ENCODE measurements at places on chromosomes 1 and 21.
A peak's percentile ranks its signal among the peaks of the same experiment; 100 is the strongest.

DNA sequence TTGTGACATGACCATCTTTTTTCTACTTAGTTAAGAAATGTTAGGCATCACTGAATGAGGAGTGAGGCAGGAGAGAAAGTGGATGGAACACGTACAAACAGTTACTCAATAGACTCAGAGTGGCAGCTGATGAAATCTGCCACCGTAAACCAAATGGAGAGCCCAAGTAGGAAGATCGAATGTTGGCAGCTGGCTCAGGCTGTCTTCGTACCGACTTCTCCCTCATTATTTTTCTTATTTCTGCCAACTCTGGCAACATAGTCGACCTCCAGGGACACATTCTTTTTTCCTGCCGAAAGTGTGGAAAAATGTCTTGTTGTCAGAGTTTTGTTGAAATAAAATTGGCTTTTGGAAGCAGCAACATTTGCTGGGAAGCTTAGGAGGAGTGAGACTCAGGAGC, 143.3 kb downstream of the GREM2 start:
- no peak for DNase-seq

DNA sequence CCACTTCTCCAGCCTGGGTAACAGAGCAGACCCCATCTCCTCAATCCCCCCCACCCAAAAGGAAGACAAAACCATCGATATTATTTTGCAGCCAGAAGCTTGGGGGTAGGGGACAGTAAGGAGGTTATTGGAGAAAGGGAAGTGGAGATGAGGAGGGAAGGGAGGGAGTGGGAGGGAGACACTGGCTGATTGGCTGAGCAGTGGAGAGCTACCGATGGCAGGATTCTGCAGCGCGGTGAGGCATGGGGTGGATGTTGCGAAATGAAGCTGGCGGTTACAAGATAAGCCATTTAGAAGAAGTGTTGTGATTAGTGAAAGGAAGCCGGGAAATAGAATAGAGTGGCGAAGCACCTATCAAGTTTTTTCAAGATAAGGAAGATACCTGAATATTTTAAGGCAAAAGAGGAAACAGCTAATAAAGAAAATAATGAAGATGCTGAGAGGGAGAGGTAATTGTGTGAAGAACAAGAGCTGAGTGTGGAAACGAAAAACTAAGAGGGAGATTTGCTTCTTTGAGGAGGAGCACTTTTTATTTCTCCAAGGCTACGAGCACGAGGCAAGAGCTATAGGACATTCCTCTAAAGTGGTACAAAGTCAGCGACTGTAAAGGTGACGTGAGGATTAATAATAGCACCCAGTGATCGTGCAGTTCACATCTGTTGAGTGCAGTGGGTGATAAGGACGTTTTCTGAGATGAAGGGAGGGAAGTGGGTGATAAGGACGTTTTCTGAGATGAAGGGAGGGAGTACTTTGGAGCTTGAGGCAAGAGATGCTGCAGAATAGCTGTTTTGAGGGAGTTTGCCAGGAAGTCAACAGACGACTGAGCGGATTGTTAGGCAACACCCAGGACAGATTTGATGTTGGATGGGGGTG, 103.2 kb upstream of the KIF26B start:
- no peak for DNase-seq

GRCh38 chr1:48190881-48191280, 31.6 kb upstream of the SLC5A9 start:
- no peak for DNase-seq

- no peak for DNase-seq
Observed at GRCh38 chr1:93919780-93920179, 10.6 kb upstream of the GCLM start.

GRCh38 chr1:96445302-96445701, 276.3 kb upstream of the PTBP2 start:
- DNase-seq, result no peak

- no peak for DNase-seq
Observed at GRCh38 chr1:107365527-107366240, 224.8 kb downstream of the NTNG1 start.

- DNase-seq, result no peak
Observed at GRCh38 chr1:230278376-230278775, 147.8 kb downstream of the PGBD5 start.

DNA sequence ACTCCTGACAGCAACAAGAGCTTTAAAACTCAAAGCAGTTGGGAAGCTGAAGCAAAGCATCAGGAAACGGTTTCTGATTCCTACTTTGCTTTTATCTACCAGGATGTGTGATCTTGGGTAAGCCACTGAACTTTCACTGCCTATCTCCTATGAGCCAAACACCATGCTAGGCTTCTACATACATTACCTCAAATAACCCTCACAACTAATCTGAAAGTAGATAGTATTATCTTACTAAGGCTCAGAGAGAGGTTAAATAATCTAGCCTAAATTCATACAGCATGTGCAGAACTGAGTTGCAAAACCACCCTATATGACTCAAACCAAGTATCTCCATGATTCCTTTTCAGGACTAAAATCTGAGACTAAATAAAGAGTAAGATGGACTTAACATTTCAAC, 83.8 kb downstream of the EVI5 start:
- no peak for DNase-seq

DNA sequence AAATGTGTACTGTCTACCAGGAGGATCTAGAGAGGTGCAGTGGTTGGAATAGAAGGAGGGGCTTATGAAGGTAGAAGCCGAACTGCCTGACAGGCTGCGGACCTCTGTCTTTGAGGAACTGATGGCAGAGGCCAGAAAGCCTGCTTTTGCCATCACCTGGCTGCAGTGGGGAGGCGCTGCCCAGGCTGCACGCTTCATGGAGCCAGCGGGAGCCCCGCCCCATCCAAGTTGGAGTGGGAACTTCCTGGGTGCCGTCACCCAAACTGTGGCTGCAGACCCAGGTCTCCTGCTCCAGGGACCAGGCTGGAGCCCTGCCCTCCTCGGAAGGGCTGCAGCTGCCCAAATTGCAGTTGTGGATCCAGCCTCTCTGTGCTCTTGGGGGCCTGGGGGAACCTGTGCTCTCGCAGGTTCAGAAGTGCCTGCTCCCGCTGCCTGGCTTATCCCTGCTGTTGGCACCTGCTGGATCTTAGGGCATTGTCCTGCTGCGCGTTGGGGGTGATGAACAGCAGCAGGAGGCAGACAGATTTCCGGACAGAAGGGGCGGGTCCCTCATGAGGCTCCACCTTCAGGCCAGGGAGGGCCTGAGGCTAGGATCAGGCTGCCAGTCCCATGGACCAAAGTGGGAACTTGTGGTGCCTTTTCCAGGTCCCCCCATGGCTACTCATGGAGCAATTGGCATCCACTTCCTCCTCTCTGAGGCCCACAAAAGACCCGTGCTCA, 118.0 kb upstream of the PLPPR4 start:
- no peak for DNase-seq

DNA sequence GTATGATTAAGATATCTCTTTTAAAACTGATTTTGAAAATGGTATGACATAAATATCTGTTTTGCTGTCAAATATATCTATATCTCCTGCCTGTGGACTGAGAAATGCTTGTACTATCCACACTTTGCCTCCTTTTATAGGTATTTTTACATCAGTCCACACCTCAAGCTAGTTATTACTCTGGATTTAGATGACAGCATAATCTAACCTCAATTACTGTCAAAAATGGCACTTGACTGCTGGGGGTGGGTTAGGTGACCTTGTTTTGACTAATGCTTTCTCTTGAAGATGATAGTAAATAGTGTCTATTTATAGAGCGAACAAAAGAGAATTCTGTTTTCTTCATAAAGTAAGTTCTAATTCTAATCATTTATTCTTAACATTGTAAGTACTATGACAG, 9.1 kb downstream of the ADGRL2 start:
- DNase-seq, result no peak

- DNase-seq, result no peak
Observed at GRCh38 chr1:98963064-98963758, 41.5 kb downstream of the PLPPR5 start.

DNA sequence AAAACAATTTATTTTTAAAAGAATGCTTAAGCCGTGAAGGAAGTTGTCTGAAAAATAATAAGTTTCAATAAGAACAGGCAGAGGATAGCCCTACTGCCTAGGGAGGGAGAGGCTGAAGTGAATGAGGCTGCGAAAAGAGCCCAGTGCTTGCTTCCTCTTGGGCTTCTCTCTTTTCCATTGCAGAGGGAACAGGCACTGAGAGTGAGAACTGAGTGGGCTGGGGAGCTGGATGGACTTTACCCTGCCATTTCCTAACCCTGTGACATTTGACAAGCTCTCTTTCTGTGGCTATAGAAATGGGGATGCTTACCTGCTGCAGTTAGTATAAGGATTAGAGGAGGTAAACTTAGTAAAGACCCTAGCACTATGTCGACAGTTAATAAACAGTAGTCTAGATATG, 30.0 kb downstream of the TENT5C start:
- DNase-seq, result no peak

- DNase-seq, result no peak
Observed at GRCh38 chr21:25757531-25757930, 22.8 kb downstream of the GABPA start.

DNA sequence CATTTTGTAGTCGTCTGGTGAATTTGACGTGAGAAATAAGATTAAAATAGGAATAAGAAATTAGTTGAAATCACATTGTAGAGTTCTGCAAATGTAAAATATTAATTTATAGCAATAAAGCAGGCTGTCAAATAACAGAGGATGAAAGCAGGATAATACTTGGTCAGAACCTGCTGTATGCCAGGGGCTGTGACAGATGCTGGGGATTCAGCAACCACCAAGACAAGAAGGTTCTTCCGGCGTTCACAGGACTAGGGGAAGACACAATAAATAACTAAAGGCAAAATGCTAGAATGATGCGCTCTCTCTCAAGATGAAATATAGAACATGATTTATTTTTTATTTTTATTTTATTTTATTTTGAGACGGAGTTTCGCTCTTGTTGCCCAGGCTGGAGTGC, 6.8 kb upstream of the PARK7 start:
- no peak for DNase-seq

GRCh38 chr21:34910396-34910795, 138.7 kb downstream of the RUNX1 start:
- no peak for DNase-seq

- peak; percentile 43 for DNase-seq
Observed at GRCh38 chr21:18070392-18070791, 174.2 kb upstream of the CHODL start.

- no peak for DNase-seq
Observed at GRCh38 chr1:235416662-235417049, 49.4 kb downstream of the TBCE start.

DNA sequence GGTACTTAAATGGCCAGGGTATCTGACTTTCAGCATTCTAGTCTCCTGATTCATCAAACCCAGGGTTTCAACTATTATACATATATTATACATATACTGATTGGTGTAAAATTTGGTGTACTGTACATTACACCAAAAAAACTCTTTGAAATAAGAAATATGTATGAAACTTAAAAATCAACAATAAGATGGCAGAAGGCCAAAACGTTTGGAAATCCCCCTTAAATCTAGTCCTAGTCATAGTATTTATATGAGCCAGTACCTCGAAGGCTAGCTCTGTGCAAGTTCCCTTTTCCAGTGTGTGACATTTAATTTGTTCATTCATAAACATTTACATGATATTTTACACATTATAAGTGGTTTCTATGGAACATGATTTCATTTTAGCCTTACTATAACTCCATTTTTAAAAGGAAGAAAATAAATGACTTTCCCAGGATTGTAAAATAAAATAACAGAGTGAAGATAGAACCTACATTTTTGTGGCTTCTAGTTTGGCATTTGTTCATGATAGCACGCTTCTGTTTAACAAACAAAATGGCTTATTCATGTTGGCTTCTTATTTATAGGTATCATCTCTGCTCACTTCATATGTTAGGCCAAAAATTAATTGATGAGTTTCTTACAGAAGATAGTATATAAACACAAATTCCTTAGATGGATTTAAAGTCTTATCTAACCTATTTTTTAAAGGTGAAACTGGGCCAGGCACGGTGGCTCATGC, 18.8 kb upstream of the ZNF281 start:
- DNase-seq, result no peak

DNA sequence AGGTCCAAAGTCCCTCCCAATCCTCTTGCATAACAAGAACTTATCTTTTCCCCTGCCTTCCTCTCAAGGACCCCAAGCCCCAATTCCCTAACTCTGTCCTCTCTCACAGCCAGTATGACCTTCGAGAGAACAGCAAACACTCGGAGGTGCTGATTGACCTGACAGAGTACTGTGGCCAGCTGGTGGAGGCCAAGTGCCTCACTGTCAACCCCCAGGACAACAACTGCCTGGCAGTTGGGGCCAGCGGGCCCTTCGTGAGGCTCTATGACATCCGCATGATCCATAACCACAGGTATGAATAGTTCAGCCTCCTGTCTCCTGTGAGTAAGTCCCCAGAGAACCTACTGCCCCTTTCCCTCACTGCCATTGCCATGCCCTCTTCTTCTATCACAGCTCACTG, 29.9 kb upstream of the TMEM222 start:
- DNase-seq, result no peak

GRCh38 chr1:184865831-184866230, 108.5 kb downstream of the NIBAN1 start:
- DNase-seq, result no peak

DNA sequence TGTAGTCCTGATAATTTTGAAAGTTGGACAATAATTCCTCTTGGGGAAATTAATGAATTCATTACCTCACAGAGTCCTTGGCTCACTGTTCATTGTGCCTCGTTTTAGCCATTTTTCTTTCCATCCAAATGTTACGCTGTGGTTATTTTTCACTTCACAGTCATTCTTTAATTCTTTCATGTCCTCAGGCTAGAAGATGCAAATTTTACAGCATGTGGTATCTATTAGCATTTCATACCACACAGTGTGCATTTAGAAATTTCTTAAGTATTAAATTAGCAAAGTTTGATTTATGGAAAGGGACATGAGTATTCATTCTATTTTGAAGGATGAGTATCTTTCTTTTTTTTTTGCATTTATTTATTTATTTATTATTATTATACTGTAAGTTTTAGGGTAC, 18.4 kb downstream of the OR2L3 start:
- DNase-seq, result no peak

DNA sequence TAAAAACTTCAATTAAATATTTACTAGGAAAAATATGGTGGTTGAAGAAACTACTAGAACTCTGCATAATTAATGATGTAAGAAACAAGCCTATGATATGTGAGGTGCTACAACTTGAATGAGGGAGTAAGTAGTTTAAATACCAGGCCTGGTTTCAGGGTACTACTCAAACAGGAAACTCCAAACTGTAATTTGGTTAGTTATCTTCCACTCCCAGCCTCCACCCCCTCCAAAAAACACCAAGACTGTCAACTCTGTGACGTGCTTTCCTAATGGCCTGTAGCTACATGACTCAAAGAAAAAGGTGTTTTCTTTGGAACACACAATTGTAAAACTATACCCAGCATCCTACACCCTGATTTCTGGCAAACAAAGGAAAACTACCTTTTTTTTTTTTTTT, 55.9 kb upstream of the RCC1 start:
- DNase-seq, result no peak

DNA sequence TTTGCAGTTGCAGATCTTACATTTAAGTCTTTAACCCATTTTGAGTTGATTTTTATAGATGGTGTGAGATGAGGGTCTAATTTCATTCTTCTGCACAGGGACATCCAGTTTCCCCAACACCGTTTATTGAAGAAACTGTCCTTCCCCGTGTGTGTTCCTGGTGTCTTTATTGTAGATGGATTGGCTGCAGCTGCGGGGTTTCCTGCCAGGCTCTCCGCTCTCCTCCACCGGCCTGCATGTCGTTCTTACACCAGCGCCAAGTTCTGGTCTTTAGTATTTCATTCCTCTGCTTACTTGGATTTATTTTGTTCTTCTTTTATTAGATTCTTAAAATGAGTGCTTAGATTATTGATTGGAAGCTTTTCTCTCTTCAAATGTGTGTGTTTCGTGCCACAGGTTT, 98.9 kb upstream of the COL6A1 start:
- DNase-seq, result no peak
